Lower leg skin (tissue), 4 donors: ENCODE measurements at places on chromosomes 7 and 10.

DNA sequence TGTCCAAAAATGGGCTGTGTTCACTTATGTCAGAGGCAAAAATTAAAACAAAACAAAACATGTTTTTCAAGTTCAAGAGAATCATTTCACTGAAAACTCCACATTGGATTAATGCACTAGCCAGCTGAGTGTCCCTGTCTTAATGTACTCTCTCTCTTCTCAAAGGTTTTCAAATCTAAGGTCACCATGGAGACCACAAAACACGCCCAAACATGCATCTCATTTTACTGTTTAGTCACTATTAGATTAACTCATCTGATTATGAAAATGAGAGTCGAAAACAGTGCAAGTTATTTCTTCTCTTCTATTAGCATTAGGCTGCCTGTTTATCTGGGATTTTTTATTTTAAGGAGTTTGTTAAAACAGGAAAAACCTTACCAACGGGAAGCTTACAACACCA, 70.8 kb upstream of the ASAH2 start:
- DNase-seq, result peak; percentile 45

DNA sequence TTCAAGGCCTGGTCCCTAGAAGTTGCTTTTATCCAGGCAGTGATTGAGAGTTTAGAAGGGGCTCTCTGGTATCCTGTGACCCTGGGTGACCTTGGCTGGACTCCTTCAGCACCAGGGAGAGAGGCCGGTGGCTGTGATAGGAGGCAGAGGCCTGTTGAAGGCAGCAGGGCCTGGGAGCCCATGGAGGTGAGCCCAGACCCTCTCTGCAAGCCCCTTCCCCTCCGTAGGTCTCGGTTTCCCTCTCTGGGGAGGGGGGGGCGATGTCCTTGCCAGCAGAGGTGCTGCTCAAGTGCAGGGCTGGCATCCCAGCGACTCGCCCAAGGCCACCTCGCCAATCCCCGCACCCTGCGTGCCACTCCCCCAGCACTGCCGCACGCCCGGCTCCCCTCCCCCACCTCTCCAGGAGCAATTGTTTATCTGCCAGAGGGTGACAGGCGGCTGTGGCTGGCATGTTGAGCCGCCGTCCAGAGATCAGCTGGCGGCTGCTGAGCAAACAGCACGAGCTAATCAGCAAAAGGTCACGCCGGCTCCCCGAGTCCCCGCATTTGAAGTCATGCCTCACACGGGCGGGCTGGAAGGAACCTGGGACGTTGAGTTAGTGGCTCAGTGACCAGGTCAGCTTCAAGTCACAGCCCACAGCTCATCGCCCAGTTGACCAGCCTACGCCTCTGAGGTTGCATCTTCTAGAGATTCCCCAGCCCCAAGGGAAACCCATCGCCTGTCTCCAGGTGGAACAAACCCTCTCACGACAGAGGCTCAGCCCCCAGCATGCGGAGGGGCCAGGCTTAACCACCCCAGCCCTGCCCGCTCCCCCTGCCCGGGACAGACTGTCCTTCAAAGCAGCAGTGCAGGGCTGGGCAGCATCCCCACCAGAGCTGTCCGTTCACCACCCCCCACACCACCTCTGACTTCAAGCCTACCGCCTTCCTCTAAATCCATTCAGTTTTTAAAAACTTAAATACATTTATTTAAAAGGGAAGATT, 43.7 kb downstream of the ELFN1 start:
- DNase-seq, result no peak

- DNase-seq, result peak; percentile 50
Observed at GRCh38 chr10:3159152-3159551, 13.4 kb downstream of the PITRM1 start.

- peak; percentile 80 for DNase-seq
Observed at GRCh38 chr7:144127714-144128334, 4.8 kb downstream of the OR2A14 start.

DNA sequence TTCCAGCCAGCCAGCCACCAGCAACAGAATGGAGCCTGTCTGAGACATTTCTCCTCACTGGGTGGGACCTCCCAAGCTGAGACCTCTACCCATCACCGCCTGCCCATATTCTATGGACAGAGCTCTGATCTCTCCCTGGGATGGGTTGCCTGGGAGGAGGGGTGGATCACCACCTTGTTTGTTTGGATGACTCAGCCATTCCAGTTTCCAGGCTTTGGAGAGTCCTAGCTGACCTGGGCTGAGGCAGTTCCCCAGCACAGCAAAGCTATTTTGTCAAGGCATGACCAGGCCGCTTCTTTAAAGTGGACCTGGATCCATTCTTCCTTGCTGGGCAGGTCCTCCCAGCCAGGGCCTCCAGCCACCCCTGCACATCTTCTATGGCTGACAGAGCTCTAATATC, 982.3 kb downstream of the DNAJB9 start:
- DNase-seq, result no peak

GRCh38 chr10:10991144-10991543, 26.5 kb upstream of the CELF2 start:
- DNase-seq, result no peak

DNA sequence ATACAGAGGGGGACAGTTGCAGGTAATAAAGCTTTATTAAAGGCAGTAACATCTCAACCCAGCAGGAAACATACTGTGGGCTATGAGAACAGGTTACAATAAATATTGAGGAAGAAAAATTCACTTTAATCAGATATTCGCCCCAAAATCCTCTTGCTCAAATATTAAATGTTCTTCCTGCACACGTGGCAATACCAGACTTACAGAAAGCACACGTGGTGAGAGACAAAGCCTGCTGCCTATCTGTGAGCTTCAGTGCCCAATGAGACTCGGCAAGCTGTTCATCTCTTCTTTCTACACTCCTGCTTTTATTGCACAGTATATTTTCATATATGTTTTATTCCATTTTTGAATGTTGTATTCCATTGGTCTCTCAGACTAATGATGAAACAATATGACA, 113.2 kb downstream of the OR13A1 start:
- no peak for DNase-seq

GRCh38 chr7:142089035-142089434, 22.5 kb upstream of the MGAM2 start:
- DNase-seq, result no peak

GRCh38 chr7:33251301-33251700, 121.9 kb downstream of the BBS9 start:
- no peak for DNase-seq

- no peak for DNase-seq
Observed at GRCh38 chr7:36690514-36691187, 33.6 kb downstream of the AOAH start.

- no peak for DNase-seq
Observed at GRCh38 chr7:494259-494687, 25.4 kb downstream of the PDGFA start.

GRCh38 chr10:119496273-119496672, 46.2 kb downstream of the RGS10 start:
- no peak for DNase-seq

GRCh38 chr7:95407751-95408150, 11.6 kb upstream of the PON3 start:
- DNase-seq, result no peak

DNA sequence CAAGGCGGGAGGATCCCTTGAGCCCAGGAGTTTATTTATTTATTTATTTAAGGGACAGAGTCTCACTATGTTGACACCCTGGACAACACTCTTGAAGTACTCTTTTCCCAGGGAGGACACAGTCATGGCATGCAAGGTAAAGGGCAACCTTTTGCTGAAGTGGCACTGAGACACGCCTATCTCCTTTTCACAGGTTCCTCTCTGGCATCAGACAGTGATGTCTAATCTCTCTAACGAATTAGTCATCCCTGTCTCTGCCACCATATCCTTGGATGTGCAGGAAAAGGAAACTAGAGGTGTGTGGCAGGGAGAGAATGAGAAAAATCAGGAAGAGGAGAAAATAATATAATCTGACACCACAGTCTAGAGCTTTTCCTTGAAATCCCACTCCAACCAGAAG, 19.5 kb downstream of the CPVL start:
- DNase-seq, result no peak

DNA sequence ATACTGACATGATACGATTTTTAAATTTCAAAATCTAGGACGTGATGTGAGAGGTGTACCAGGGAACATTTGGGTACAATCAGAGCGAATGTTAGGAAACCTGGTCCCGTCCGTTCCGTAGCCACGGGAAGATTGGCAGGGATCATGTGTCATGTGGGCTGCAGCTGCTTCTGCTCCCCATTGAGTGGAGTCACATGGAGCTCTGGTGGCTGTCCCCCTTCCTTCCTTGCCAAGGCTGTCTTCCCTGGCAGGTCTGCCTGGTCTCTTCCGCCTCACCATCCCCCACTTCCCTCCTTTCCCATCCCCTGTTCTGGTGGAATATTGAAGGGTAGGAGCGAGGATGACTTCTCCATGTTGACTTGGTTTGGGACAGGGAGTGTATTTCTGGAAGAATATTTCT, 33.8 kb upstream of the FAM180A start:
- no peak for DNase-seq

DNA sequence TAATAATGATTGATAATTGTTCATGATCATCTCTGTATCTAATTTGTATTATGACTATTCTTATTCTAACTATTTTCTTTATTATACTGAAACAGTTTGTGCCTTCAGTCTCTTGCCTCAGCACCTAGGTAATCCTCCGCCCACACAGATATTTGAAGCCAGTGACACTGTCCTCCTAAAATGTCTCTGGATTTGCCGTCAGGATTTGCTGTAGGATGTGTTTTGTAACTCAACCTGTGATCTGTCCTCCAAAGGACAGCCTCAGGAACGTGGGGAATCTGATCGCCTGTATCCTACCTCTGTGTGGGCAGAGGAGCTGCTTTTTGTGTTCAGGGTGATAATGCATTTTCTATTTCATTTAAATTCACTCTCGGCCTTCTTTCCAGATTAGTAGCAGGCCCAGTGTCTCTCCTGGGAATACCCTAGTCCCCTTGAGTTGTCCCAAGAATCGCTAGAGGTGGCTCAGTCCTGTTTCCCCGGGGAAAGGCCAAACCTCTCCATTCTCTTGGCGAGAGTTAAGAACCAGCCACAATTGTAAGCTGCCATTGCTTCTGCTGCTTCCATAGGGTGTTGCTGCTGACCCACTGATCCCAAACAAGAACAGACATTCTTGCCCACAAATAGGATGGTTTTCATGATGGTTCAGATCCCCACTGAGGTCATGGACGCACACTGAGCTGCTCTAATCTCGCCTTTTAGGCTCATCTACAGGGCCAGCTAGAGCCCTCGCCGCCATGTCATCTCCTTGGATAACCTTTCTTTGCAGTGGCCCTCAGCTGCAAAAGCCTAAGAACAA, 136.2 kb upstream of the KCNMA1 start:
- DNase-seq, result no peak

- no peak for DNase-seq
Observed at GRCh38 chr10:76315240-76315639, 883.8 kb downstream of the LRMDA start.

DNA sequence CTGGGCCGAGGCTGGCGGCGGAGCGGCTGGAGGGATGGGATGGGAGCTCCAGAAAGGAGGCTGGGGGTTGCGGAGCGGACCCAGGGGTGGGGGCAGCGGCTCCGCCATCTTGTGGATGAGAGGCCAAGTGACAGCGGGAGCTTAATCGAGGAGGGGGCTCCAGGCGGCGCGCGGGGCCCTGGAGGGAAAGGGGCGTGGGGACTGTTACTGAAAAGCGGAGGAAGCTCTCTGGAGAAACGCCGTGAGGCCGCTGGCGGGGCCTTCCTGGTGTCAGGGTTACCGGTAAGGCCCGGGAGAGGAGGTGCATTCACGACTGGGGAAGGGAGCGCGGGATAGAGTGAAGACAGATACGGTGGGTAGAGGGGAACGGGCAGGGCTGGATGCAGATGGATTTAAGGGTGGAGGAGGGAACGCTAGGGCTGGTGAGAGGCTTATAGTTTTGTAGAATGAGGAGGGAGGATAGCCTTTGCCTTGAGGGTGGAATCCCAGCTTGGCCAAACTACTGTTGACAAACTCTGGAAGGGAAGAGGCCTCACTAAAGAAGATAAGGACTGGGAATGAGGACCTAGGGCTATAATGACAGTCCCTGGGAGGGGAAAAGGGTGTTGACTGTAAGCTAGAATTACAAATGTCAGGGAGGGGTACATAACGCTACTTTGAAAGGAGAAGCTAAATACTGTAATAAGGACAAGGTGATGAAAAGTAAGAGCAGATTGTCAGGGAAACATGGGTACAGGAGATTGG, 535 bp downstream of the BTRC start:
- DNase-seq, result peak; percentile 49

GRCh38 chr10:79313320-79313719, 33.9 kb upstream of the PPIF start:
- no peak for DNase-seq

DNA sequence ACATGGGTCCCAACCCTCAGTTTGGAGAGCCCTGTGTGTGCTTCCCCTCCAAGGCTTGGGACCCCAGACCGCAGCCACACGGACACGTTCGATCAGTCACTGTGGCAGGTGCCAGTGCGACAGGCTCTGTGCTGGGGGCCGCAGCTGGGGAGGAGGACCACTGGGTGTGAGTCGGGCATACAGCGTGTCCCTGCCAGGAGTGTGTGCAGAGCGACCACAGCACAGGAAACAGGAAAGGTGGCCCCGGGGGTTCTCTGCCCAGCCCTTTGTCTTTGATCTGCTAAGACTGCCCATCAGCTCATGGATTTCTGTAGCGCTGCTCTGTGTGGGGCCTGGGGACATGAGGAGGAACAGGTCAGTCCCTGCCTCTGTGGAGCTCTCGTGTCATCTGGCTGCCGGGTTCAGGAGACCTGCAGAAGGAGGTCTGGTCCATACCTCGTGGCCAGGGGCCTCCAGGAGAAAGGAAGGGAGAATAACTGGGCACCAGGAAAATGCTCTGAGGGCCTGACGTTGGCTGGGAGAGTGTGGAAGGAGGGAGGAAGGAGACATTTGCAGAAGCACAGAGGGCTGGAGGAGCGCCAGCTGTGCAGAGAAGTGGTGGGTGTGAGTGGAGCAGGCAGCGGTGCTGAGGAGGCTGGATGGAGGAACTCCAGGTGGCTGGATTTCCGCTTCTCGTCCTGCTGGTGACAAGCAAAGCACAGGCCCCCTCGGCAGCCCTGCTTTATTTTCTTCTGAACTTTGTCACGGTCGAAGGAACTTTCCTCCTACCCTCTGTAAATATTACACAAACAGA, 4.1 kb downstream of the NUDT1 start:
- DNase-seq, result no peak

GRCh38 chr7:960269-960871, 5.9 kb upstream of the ADAP1 start:
- DNase-seq, result peak; percentile 74

GRCh38 chr10:12638103-12638502, 288.8 kb downstream of the CAMK1D start:
- no peak for DNase-seq
